ENCODE measurements at places on chromosomes 13 and 19.

GRCh38 chr13:87356314-87356713 lies 314.9 kb upstream of the SLITRK5 start:
- no peak for DNase-seq

DNA sequence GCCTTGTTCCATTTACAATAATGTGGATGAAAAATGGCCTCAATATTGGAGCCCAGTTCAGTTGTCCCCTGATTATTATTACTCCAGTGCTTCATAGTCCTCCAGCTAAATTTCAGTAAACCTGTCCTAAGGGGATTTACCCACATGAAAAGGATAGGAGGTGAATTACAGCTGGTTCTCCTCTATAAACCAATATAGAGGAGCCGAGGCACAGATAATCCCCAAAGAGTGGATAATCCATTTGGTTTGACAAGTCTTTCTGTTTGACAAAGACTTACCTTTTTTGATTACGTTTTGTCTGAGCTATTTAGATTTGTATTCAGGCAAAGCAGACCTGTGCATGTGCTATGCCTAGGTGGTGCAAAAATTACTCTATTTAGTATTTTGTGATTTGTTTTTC lies 2.7 kb downstream of the CNMD start:
- DNase-seq: no peak

DNA sequence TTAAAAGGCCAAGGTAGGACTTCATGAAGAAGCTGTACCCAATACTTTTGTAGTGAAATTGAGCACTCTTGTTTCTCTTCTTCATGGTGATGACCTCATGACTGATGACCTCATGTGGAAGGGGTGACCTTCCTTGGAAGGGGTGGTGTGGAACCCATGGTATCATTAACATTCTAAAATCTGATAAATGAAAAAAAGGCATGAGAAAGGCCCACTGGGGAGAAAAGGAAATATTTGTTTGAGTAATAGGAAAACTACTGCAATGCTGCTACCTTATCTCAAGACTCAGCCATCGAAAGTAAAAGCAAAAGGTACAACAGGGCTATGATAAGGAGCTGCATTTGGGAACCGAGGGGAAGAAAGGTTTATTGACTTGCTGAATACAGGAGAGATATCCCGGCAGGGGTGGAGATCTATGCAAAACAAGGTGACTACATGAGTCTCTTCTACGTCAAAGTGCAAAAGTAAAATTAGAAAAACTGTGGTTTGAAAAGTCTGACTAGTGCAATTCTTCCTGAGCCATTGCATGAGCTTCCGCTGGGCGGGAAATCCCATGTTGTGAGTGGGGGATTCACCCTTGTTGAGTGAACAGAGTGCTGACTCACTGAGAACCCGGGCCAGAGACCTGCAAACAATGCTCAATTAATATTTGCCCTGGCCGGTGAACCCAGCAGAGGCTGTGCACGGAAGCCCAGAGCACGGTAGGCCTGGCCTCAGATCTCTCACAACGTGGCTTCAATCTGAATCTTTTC lies 138.9 kb upstream of the RFC3 start:
- DNase-seq: peak; percentile 64

- DNase-seq: no peak
Measured at GRCh38 chr13:34376483-34376882, 558.5 kb downstream of the RFC3 start.

DNA sequence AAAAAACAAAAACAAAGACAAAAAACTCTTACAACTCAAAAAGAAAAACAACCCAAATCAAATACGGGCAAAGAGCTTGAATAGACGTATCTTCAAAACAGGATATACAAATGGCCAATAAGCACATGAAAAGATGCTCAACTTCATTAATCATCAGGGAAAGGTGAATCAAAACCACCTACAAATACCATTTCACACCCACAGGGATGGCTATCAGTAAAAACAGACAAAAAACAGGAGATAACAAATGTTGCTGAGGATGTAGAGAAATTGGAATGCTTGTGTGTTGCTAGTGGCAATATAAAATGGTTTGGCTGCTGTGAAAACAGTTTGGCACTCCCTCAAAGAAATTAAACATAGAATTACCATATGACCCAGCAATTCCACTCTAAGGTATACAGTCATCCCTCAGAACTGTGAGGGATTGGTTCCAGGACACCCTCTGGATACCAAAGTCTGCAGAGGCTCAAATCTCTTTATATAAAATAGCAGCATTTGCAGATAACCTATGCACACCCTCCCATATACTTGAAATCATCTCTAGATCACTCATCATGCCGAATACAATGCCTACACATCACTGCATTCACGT lies 29.7 kb downstream of the MLLT1 start:
- no peak for DNase-seq

DNA sequence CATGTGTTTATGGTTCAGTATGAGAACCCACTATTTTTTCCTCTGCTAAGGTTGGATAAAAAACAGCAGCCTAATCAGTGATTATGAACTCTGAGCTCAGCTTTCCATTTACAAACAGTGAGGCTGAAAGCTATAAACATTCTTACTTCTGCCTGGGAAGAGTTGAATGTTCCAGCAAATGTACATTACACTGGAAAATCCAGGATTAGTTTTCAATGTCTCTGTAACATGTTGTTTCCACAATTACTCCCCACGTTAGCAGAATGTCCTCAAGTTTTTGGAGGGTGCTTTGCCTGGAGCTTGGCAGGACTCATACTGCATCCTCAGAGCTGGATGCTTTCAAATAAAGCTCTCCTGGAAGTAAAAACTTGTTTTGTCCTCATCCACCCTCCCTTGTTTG lies 150.4 kb downstream of the POSTN start:
- no peak for DNase-seq

All from NCI-H146 (cell line).